ENCODE measurements at places on chromosomes 5 and 9.

- DNase-seq, result no peak
These were observed 65.6 kb downstream of the ANXA2R start for GRCh38 chr5:42974536-42974935.

DNA sequence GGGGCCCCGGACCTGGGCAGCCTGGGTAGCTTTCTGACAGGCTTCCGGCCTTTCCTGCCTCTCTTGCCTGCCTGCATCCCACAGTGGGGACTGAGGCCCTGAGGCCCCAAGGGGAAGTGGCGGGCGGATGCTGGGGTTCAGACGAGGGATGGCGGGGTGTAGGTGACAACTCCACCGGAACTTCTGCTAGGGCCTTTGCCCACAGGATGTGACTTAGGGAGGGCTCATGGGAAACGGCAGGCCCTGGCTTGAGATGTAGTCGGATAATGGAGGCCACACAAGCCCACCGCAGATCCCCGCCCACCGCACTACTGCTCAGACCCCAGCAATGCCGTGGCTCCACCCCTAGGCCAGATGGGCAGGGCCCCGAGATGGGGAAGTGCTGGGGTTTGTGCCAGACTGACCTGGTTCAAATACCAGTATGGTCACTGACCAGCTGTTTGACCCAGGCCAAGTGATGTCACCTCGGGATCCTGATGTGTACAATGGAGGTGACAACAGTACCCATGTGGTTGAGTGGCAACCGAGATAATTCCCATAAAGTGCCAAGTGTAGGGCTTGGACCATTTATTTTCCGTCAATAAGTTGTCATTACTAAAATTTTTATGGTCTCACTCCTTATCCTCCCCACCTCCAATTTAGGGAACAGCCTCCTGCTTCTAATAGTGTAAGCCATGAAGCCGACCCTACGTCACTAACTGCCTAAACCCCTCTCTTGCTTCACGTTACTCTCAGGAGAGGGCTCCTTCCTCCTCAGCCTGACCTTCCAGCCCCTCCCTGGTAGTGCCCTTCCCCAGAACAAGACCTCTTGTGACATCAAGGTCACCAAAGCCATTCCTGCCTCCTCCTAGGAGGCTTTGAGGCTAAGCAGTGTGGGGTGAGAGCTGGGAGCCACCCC lies 2.5 kb upstream of the CDK9 start:
- peak; percentile 59 for DNase-seq

GRCh38 chr5:158905281-158905680 lies 194.4 kb downstream of the EBF1 start:
- no peak for DNase-seq

- DNase-seq, result no peak
These were observed 43.0 kb downstream of the HSD17B3 start for GRCh38 chr9:96258967-96259366.

DNA sequence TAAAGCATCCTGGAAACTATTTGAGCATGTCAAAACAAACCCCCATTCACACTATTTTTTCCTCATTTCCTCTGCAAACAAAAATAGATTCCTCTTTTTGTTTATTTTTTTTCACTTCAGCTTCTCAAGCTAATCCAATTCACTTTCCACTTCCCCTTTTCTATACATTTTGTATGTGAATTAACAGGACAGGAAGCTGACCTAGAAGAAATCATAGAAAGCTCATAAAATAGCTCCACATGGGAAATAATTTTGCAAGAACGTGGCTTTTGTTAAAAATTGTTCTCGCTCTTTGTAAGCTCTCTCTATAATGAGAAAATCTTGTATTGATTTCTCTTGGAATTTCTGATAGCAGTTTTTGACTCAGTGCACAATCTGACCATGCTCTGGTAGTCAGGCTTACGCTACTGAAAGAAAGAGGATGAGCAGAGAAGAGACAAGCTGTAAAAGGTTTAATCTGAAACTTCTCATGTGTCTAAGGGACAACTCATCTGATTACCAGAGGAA lies 215.8 kb downstream of the ADAMTS12 start:
- DNase-seq, result no peak

GRCh38 chr5:14864181-14864812 lies 7.3 kb downstream of the ANKH start:
- DNase-seq, result no peak

- no peak for DNase-seq
These were observed 3.2 kb downstream of the FCN1 start for GRCh38 chr9:134914501-134914834.

DNA sequence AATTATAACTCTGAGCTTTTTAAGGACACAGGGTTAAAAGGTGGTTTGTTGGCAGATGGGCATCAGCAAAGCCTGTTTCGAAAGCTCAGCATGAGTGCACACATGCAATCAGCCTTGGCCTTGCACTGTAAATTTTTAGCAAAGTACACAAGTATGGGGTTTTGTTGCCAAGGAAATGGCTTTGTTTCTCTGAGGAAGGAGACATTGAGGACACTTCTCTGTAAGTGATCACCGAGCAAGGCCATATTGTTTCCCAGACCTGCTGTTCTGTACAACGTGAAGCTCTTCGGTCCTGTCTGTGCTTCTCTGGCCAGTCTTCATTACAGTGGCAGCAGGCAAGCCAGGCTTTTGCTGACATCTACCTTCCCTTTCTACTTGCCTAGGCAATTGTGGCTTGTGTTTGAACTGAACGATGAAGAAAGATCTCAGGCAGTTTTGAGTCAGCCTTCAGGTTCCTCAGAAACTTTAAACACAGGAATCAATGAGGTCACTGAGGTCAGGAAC lies 27.9 kb upstream of the GLRX start:
- no peak for DNase-seq

GRCh38 chr9:95100071-95100627 lies 217.4 kb downstream of the FANCC start:
- no peak for DNase-seq

- DNase-seq, result no peak
These were observed 601 bp upstream of the FAF2 start for GRCh38 chr5:176447591-176447977.

DNA sequence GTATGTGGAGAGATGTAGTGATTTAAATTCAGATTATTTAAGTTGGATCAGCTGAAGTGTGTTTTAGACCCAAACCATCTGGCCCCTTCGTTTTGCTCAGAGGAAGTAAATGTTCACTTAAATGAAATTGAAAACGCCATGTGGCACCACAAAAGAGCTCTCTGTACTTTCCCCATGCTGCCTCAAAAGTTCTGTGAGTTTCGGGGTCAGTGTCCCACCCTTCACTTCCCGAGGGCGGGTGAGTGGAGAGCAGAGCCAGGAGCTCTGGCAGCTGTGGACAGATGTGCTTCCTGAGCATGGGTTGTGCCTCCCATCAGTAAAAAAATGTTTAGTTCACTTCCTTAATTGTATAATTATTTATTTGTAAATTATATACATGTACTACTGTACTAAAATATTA lies 48.4 kb downstream of the PSD2 start:
- DNase-seq, result no peak

GRCh38 chr5:167835146-167835545 lies 456.3 kb upstream of the WWC1 start:
- DNase-seq, result no peak

DNA sequence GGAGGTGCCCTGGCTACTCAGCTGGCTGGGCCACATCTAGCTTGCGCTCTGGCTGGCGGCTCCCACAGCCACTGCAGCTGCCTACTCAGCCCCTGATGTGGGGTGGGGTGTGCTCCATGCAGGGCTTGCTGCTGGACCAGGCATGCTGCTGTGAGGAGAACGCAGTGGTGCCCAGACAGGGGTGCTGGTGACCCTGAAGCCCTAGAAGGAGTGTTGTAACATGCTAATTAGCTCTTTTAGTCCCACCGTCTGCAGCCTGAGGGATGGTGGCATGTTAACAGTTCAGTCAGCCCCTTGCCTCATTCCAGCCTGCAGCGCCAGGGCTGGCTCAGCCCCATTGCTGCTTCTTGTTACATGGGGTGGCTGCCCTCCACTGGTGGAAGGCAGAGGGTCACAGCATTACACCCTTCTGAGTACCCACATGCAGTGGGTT lies 642.3 kb downstream of the DMRTA1 start:
- DNase-seq, result no peak

GRCh38 chr9:68560071-68560844 lies 19.6 kb upstream of the TMEM252 start:
- peak; percentile 12 for DNase-seq

DNA sequence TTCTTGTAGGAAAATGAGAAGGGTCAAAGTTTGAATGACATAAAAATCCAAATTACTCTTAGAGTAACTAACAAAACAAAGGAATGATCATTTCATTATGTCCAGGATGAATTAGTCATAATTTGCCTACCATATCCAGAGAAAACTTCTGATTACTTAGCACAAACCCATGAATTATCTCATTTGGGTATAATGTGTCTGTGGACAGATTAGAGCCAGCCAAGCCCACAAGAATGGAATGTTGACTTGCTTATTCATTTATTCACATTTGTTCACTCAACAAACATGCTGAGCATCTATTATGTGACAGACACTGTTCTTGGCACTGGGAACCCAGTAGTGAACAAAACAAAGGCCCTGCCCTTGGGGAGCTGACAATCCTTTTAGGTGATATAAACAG lies 87.4 kb downstream of the APBA1 start:
- no peak for DNase-seq

- DNase-seq, result no peak
These were observed 333.3 kb downstream of the ARRDC3 start for GRCh38 chr5:91049800-91050199.

DNA sequence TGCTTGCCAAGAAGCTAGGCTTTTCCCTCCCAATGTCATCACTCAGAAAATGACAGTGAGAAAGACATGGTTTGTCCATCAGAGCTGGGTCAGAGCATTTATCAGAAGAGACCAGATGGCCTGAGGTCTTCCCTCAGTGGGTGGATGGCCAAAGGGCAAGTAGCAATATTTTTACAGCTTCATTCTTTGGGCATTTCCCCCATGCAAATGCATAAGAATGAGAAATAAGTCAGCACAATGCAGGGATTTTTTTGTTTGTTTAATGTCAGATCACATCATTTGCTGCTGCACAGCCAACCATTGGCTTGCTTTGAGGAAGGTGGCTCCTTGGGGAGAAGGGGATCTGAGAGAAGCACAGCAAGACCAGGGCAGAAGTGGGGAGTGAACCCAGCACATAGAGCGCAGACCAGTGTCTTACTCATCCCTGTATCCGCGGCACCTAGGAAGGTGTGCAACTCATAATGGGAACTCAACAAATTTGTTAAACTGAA lies 209.6 kb downstream of the SEMA6A start:
- no peak for DNase-seq

- no peak for DNase-seq
These were observed 122.9 kb downstream of the KDM4C start for GRCh38 chr9:6880626-6881025.

- no peak for DNase-seq
These were observed 175.3 kb downstream of the RFK start for GRCh38 chr9:76218886-76219445.

GRCh38 chr5:82636591-82636990 lies 358.4 kb upstream of the RPS23 start:
- DNase-seq, result no peak

DNA sequence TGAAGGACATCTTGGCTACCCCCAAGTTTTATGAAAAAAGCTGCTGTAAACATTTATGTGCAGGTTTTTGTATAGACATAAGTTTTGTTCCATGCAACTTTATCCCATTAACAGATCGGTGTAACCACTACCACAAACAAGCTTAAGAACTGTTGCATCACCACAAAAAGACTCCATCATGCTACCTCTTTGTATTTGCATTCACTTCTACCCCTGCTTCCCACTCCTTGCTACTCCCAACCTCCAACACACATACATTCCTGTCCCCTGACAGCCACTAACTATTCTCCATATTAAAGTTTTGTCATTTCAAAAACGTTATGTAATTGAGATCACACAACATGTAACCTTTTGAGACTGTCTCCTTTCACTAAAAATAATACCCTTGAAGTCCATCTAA lies 57.8 kb upstream of the LHFPL2 start:
- DNase-seq, result no peak

DNA sequence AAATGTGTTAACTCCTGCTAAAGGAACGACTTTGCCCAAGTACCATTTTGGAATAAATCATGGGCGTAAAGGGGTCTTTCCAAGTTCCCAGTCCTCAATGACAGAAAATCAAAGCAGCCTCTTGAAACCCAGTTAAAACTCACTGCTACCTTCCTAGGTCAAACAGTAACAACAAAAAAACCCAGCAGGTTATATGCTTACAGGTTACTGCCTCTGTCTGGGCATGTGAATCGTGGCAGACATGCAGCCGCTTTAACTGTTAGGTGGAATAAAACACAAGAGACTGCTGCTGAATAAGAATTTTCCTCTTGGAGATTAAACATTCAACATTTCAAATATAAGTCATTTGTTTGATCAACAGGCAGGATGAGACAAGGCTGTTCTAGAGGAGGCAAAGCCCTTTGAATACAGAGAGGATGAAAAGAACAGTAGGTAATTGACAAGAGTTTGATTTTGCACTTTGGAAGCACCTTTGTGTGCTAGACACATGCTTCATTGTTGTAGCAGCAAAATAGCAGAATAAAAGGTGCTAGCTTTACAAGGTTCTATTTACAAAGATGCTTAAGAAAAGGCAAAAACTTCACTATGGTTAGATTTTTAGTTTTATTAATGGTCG lies 319.4 kb downstream of the NDUFS4 start:
- no peak for DNase-seq

DNA sequence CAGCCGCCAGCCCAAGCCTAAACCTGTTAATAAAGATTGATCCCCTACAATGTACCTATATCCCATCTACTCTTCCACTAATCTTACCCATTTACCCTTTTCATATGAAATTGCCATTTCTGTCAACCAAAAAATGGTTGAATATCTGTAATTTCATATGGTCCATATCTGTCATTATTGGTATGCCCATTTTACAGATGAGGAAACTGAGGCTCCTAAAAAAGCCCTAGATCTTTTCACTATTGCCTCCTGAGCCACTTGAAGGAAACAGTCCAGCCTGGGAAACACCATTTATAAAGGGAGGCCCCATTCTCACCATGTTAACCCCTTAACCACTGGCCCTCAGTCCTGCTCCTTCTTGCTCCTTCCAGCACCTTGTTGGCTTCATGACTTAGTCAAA lies 41.2 kb upstream of the SNAPC3 start:
- no peak for DNase-seq

GRCh38 chr5:22651355-22651754 lies 201.8 kb downstream of the CDH12 start:
- no peak for DNase-seq

GRCh38 chr9:129561594-129562281 lies 59.2 kb downstream of the C9orf50 start:
- DNase-seq, result no peak

- DNase-seq, result no peak
These were observed 250.9 kb upstream of the ZNF608 start for GRCh38 chr5:124997186-124997893.

DNA sequence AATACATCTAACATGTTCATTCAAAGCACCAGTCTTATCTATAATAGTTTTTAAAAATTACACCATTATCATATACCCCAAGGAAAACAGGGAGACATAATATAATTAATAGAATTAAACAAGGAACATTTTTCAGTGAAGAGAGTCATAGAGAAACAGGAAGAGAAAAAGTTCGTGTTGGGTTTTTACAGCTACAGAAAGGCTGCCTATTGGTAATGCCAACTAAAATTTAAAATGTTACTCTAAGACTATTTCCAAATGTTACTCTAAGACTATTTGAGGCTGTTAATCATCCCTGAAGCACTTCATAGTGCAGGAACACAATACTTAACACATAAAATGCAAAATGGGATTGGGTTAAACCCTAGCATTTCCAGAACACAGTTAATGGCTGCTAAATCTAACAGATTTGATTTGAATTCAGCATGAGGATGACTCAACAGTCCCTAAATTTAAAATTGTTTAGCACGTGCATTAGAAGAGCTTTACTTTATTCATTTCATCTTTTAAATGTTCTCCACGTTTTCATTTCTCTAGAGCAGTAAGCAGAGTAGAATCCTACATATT lies 54.5 kb downstream of the OXCT1 start:
- no peak for DNase-seq

- no peak for DNase-seq
These were observed 18.5 kb downstream of the NIM1K start for GRCh38 chr5:43210570-43210969.
